Activated CD8-positive, alpha-beta T cell treated with anti-CD3 and anti-CD28 coated beads for 36 hours (primary cell): ENCODE measurements at places on chromosomes 16 and 17. TPM values are rescaled to one million over a fixed set of nuclear protein-coding genes. Genes with fewer than 3 reads are reported as not detected.

GRCh38 chr17:72566671-72567484 lies 446.1 kb downstream of the SOX9 start:
- H3K4me3 ChIP-seq, result no peak overlapping the region
- no peak overlapping the region for H3K27ac ChIP-seq
- peaks cover 5% of the 10 kb centered on the region for H3K4me1 ChIP-seq
- H3K27me3 ChIP-seq, result no peaks in the 10 kb centered on the region

DNA sequence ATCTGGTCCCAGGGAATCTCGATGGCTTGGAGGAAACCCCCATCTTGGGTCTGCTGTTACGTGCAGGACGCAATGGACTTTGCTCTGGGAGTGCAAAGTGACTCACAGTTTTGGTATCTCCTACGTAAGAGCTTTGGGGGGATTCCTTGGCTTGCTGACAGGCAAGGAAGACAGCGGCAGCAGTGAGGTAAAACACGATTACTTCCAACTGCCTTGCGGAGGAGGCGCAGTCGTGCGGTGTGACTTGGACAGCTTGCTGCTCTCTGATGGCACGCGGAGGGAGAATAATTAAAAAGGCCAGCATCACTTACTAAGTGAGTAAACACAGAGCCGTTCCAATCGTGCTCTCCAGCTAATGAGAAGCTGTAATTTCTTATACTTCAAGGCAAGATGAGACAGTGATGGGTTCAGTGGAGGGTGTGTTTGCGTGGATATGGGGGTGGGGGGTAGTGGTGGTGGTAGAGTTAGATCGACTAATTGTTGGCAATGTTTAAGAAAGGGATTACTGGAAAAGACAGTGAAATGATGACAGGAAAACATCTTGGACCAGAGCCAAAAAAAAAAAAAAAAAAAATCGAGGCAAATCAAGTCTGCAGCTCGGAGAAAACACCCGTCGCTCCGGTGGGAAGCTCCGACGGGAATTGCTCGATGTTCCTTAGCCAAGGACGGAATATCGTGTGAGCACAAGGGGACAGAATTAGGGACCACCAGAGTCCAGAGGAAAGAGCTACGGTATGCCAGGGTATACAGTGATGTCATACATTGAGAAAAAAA lies 184.8 kb upstream of the ZFHX3 start:
- no peak overlapping the region for H3K4me3 ChIP-seq
- no peak for DNase-seq
- H3K4me1 ChIP-seq, result no peaks in the 10 kb centered on the region
- no peaks in the 10 kb centered on the region for H3K27me3 ChIP-seq

GRCh38 chr17:6521586-6521985 lies 34.8 kb downstream of the PITPNM3 start:
- H3K27ac ChIP-seq, result no peak overlapping the region
- no peaks in the 10 kb centered on the region for H3K27me3 ChIP-seq
- no peak overlapping the region for H3K4me3 ChIP-seq
- no peak for DNase-seq
- no peaks in the 10 kb centered on the region for H3K36me3 ChIP-seq

- no peak overlapping the region for H3K4me3 ChIP-seq
- no peaks in the 10 kb centered on the region for H3K36me3 ChIP-seq
- no peak for DNase-seq
- no peak overlapping the region for H3K27ac ChIP-seq
Measured at GRCh38 chr16:78675312-78675711, 575.9 kb downstream of the WWOX start.

DNA sequence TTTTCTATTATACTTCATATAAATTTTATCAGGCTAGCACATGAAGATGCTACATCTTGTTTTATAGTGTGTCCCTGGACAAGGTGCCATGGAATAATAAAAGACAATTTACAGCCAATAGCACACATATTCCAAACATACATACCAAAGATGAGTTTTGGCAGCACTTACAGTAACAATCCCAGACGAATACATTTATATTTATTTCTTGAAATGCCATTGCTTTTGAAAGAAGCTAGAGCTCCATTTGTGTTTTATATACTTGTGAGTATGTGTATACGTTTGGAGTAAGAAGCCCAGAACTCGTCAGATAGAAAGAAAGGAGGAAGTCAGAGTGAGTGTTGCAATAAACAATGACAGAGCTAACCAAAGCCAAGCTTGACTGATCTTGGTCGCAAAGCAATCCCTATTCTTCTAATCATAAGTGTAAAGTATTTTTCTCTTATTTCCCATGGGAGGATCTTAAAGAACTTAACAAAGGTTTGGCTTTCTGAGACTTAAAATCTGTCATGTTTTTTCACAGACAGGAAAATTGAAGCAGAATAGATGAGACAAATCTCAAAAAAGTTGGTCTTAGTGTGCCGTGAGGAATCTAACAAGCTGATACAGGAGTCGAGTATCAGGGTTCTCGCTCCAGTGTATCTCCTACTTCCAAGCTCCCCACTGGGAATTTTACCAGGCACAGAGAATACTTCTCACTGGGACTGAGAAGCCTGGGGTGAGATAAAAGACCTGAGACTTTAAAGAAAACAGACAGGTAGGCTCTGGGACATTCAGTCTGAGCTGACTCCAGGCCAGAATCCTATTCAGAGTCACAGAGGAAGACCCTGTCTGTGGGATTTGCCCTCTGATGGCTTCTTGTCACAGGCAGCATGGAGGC lies 175.4 kb downstream of the AATF start:
- no peaks in the 10 kb centered on the region for H3K4me1 ChIP-seq
- no peaks in the 10 kb centered on the region for H3K27me3 ChIP-seq
- DNase-seq, result no peak
- no peak overlapping the region for H3K27ac ChIP-seq
- no peak overlapping the region for H3K4me3 ChIP-seq

GRCh38 chr16:9151597-9151996 lies 60.2 kb downstream of the HAPSTR1 start:
- H3K27me3 ChIP-seq, result peaks cover 14% of the 10 kb centered on the region
- H3K27ac ChIP-seq, result no peak overlapping the region
- no peaks in the 10 kb centered on the region for H3K36me3 ChIP-seq
- no peak for DNase-seq
- no peak overlapping the region for H3K4me3 ChIP-seq

- peak overlapping the region; percentile 27 for H3K4me3 ChIP-seq
- H3K4me1 ChIP-seq, result peaks cover 21% of the 10 kb centered on the region
- H3K27me3 ChIP-seq, result no peaks in the 10 kb centered on the region
- DNase-seq, result peak; percentile 72
Measured at GRCh38 chr16:12646490-12647274, 157.0 kb downstream of the CPPED1 start.

DNA sequence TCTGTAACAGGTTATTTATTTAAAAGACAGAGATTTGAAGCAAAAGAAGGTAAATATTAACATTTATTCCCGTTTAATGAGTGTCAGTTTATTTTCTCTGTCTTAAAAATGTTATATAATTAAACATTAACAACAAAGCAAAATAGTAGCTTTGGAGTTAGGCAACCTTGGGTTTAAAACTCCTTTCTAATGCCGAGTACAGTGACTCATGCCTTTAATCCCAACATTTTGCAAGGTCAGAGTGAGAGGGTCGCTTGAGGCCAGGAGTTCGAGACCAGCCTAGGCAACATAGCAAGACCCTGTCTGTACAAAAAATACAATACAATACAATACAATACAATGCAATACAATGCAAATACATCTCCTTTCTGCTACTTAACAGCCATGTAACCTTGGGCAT lies 128.7 kb downstream of the CHD9 start:
- no peak overlapping the region for H3K4me3 ChIP-seq

GRCh38 chr17:32317353-32317752 lies 24.6 kb downstream of the C17orf75 start:
- H3K4me3 ChIP-seq, result no peak overlapping the region
- no peaks in the 10 kb centered on the region for H3K36me3 ChIP-seq
- H3K27me3 ChIP-seq, result peaks cover 12% of the 10 kb centered on the region
- DNase-seq, result no peak
- H3K27ac ChIP-seq, result no peak overlapping the region

DNA sequence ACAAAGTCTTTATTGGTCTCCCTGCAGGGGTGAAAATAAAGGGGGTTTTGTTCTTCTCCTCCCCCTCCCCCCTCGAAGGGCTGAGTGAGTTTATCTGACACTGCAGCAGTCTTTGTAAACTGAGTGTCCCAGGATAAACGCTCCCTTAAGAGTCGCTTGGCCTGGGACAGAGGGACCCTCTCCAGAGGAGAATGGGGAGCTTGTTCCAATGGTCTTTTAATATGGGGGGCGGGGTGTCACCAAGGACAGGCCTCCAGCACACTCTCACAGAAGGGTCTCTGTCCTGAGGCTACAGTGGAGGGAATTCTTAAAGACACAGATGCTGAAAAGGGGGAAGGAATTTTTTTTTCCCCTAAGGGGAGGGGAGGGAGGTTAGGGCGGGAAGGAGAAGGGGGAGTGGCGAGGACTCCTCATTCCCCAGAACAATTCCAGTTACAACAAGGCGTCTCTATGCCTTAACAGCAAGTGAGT lies 455.5 kb downstream of the SOX9 start:
- no peaks in the 10 kb centered on the region for H3K36me3 ChIP-seq
- no peaks in the 10 kb centered on the region for H3K4me1 ChIP-seq
- no peak overlapping the region for H3K27ac ChIP-seq
- no peak overlapping the region for H3K4me3 ChIP-seq
- DNase-seq, result no peak
- peaks cover 12% of the 10 kb centered on the region for H3K27me3 ChIP-seq

DNA sequence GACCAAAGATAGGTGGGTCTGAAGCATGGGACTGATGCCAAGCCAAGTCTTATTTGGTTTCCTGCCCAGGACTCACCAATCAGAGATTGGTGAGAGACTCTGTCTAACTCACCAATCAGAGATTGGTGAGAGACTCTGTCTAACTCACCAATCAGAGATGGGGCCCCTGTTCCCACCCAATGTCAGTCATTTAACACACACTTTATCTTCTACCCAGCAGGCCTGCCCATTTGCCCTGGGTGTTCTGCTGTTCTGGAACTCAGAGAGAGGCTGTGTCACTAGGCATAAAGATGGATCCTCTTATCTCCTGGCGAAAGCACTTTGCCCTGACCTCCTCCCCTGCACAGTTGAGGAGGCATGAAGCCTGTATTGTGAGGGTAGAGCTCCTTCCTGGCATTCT lies 5.4 kb upstream of the RHOT1 start:
- no peaks in the 10 kb centered on the region for H3K36me3 ChIP-seq
- peaks cover 18% of the 10 kb centered on the region for H3K4me1 ChIP-seq
- no peak overlapping the region for H3K27ac ChIP-seq
- H3K4me3 ChIP-seq, result no peak overlapping the region
- DNase-seq, result peak; percentile 42

DNA sequence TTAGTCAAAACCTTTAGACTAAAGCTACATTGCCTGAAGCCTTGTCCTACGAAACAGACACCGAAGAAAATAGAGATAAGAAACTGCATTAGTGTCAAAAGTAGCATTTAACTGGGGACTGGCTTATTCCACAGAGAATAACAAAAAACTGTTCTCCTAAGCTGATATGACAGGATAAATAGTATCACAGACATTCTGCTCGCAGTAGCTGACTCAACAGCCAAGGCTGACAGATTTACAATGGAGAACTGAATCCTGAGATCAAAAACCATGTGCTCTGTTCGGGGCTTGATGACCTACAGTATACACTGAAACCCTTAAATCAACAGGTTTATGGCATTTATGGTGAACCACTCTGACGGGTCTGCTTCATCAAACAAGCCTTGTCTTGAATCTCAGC lies 25.5 kb downstream of the ADAMTS18 start:
- no peak overlapping the region for H3K27ac ChIP-seq
- no peaks in the 10 kb centered on the region for H3K36me3 ChIP-seq
- no peak overlapping the region for H3K4me3 ChIP-seq
- peaks cover 4% of the 10 kb centered on the region for H3K27me3 ChIP-seq
- H3K4me1 ChIP-seq, result no peaks in the 10 kb centered on the region

GRCh38 chr17:67050471-67051154 lies 6.3 kb downstream of the CACNG1 start:
- H3K27me3 ChIP-seq, result no peaks in the 10 kb centered on the region
- DNase-seq, result no peak
- no peak overlapping the region for H3K27ac ChIP-seq
- H3K4me3 ChIP-seq, result no peak overlapping the region
- no peaks in the 10 kb centered on the region for H3K4me1 ChIP-seq
- H3K36me3 ChIP-seq, result peaks cover 7% of the 10 kb centered on the region

DNA sequence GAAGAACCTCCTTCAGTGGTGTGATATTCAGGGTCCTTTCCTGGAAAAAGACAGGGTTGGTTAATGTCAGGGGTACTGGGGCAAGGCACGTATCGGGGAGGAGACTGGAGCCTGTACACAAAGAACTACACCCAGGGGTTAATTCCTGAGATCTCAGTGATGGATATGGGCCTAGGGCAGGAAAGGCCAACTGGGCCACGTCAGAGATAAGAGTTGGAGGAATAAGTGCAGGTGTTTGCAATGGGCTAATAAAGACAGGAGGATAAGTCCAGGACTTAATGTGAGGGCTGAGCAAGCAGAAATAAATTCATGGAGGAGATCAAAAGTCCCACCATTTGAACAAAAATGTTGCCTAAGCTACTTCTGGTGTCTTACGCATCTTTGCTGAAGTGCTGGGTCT lies 10.4 kb upstream of the HERPUD1 start:
- H3K36me3 ChIP-seq, result no peaks in the 10 kb centered on the region
- no peaks in the 10 kb centered on the region for H3K27me3 ChIP-seq
- no peak overlapping the region for H3K4me3 ChIP-seq
- H3K27ac ChIP-seq, result no peak overlapping the region
- H3K4me1 ChIP-seq, result peaks cover 17% of the 10 kb centered on the region

GRCh38 chr16:4306470-4307214 lies 9.2 kb upstream of the GLIS2 start:
- peaks cover 29% of the 10 kb centered on the region for H3K4me1 ChIP-seq
- H3K27me3 ChIP-seq, result no peaks in the 10 kb centered on the region
- DNase-seq, result peak; percentile 67
- H3K4me3 ChIP-seq, result peak overlapping the region; percentile 84

DNA sequence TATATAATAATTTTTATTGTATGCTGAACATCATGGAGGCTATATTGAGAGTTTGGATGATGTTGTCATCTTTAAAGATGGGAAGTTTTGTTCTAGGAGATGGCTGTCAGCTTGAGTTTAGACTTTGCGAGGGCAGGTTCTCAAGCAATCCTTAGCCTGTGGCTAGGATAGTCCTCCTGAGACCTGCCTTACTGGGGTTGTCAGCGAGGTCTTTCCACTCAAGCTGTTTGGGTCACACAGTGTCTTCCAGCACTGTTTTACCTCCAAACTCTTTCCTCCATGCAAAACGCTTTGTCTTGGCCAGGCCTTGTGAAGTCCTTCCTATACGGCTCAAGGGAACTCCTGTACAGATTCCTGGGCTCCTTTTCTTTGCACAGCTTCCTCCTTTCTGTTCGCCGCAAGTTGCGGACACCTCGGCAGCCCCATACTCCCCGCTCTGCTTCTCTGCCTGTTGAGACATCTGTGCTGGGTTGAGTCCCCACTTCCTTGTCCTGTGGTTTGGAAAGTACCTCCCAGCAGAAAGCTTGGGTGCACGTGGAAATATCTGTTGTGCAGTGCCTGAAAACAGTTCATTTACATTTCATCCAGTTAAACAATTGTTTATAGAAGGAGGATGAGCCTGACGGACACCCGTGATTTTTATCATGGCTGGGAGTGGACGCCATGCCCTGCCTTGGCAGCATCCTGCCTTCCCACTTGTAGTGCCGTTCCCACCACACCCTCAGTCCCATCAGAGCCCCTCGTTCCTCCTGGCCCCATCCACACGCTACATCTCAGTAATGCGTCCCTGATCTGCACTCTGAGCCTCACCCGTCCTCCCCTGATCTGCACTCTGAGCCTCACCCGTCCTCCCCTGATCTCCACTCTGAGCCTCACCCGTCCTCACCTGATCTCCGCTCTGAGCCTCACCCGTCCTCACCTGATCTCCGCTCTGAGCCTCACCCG lies 55.0 kb upstream of the CBFA2T3 start:
- DNase-seq, result peak; percentile 73
- peak overlapping the region; percentile 60 for H3K27ac ChIP-seq
- H3K27me3 ChIP-seq, result peaks cover 2% of the 10 kb centered on the region
- peaks cover 31% of the 10 kb centered on the region for H3K4me1 ChIP-seq
- H3K36me3 ChIP-seq, result peaks cover 4% of the 10 kb centered on the region

ABCC1 gene
- 67.6 TPM for total RNA-seq

KRTAP2-1 gene
- not detected for total RNA-seq

GPT2 gene
- total RNA-seq, result 39.3 TPM

KRT40 gene
- not detected for total RNA-seq

PDXDC1 gene
- 44.6 TPM for total RNA-seq
